ENCODE measurements at places on chromosomes 4 and X.

- no peak for DNase-seq
Measured at GRCh38 chrX:1165535-1166196, 46.8 kb downstream of the CRLF2 start.

- no peak for DNase-seq
Measured at GRCh38 chrX:1385253-1386223, 6.4 kb downstream of the SLC25A6 start.

DNA sequence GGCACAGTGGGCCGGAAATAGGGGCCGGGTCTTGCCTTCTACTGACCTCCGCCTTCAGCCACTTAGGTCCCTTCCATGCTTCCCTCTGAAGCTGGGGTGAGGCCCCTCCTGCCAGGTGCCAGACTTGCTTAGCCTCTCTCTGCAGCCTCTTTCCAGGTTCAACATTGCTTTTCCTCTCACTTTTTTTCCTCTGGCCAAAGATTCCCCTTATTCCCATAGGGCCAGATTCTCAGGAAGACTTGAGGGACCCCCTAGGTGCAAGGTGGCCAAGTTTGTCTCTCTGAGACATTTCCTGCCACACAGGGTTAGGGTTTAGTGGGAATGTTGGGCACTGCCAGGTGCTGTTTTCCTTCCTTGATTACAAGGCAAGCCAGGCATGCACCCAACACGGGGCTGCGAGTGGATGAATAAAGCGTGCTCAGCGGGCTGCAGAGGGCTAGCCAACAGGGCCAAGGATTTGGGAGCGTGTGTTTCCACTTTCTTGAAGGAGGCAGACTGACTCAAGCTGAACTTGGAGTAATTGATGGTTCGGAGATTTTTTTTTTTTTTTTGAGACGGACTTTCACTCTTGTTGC lies 7.6 kb upstream of the GJB1 start:
- DNase-seq: no peak

DNA sequence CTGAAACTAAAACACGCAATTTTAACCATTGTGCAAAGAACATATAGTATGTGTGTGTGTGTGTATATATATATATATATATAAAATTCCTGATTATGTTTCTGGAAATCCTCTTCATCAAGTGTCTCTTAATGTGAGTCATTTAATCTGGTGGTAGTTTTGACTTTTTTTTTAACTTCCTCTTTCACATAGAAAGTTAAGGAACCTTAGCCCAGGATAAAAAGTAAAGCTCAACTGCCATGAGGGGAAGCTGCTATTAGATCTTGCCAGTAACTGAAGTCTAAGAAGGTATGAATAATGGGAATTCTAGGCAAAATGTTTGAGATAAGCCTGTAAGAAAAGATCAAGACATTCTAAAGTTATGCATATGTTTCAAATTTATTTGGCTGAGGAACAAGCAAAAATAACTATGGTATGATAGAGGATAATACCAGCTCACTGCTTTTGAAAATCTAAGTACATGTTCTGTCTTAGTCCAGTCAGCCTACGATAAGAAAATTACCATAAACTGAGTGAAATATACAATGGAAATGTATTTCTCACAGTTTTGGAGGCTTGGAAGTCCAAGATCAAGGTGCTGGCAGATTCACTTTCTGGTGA lies 757.0 kb downstream of the TRAM1L1 start:
- DNase-seq: no peak

DNA sequence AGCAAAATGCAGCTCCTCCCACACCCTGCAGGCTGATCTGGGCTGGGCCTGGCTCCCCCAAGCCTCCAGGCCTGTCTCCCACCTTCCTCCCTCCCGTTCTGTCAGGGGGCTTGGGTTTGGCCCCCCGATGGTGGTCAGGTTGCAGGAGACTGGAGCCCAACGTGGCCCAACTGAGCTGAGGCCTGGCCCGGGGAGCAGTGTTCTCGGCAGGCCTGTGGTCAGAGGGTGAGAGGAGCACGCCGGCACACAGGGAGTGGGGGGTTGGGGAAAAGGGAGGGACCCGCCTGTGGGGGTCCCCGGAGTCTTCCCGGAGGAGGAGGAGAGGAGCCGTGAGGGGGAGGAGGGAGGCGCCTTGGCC lies 43.2 kb upstream of the NKX1-1 start:
- DNase-seq: no peak

DNA sequence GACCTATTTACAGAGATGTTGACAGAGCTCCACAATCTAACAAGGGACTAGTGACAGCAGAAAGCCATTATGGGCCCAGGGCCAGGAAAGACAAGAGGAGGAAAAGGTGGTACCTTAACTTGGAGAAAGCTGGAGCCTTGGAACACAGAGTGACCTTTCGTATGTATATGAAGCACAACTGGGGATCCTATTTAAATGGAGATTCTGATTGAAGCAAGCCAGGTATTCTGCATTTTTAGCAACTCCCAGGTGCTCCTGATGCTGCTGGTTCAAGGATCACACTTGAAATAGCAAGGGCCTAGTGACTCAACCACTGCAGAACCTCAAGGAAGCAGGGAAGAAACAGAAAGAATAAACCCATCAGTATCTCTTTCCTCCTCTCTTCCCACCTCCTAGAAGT lies 99.4 kb downstream of the TMEM47 start:
- no peak for DNase-seq

GRCh38 chrX:21699136-21699535 lies 41.0 kb upstream of the KLHL34 start:
- no peak for DNase-seq

- DNase-seq: no peak
Measured at GRCh38 chrX:13721819-13722519, 12.5 kb downstream of the TRAPPC2 start.

GRCh38 chr4:113457886-113458285 lies 303.7 kb downstream of the CAMK2D start:
- no peak for DNase-seq

DNA sequence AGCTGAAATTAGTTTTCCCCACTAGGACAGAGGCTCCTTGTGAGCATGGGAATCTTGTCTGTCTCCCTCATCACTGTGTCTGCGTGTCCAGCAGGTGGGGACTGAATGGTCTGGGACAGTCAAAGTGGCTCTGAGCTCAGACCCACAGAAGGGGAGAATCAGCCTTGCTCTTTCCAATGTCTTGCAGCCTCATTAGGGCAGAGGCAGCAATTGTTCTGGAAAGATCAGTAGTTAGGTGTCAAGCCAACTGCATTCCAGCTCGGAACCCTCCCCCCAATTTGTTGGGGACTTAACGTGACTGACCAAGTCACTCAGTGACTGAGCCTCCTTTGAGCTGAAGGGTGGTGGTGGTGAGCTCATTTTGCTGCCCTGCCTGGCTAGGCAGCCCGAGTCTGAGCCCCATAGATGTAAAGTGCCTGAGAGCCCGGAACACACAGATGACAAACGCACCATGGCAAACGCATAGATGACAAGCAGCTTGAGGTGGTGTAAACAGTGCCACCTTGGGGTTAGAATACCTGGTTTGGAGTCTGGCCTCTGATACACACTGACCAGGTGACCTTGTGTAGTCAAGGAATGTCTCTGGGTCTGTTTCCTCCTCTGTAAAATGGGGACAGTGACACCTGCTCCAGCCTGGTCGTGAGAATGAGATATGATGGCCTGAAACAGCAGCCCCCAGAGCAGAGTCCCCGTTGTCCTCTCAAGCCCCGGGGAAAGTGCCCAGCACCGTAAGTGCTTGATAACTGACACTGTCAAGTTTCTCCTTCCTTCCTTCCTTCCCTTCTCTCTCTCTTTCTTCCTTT lies 2.7 kb upstream of the SORCS2 start:
- DNase-seq: no peak

- no peak for DNase-seq
Measured at GRCh38 chr4:186502231-186502630, 53.1 kb downstream of the MTNR1A start.

DNA sequence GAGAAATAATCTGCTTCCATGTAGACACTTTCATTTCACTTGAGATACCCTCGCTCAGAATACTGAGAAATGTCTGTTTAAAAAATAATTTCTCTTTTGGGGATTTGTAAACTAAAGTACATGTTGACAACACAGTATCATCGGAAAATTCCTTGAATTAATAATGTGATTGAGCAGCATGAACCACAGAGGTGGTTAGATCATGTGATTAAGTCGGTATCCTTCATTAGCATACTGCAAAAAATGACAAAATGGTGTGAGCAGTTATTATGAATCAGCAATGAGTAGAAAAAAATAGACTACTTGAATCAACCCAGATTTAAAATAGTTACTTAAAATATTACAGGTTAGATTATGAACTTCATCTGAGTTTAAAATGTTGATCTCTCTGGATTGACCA lies 14.1 kb downstream of the MAP7D3 start:
- DNase-seq: no peak

GRCh38 chr4:158035662-158036195 lies 137.1 kb downstream of the GASK1B start:
- DNase-seq: no peak

DNA sequence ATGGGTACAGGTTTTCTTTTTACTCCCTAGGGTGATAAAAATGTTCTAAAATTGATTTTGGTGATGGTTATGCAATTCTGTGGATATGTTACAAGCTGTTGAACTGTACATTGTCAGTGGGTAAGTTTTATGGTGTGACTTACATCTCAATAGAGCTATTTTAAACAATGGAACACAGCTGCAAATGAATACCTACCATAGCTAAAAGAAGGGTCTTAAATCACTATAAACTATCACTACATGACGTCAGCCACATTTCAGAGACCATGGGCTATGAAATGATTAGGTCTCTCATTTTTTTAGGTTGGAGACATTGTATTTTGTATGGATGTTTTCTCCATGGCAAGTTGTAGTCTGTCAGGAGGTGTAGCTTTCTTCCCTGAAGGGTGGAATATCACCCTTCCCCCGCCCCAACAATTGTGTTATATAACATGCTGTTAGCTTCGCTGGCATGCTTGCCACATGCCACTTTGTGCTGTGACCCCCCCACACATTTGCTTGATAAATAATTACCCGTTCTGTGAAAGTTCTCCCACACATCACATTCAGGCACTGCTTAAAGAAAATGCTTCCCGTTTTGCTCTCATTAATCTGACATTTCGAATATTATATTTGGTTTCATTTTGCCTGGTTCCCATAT lies 159.7 kb downstream of the ARHGAP10 start:
- DNase-seq: no peak
